Ureter (tissue), 1 donor: ENCODE measurements at places on chromosomes 4 and X. TPM values are rescaled to one million over a fixed set of nuclear protein-coding genes. Genes with fewer than 3 reads are reported as not detected.

Gene GPR34
- 7.1 TPM for total RNA-seq

DNA sequence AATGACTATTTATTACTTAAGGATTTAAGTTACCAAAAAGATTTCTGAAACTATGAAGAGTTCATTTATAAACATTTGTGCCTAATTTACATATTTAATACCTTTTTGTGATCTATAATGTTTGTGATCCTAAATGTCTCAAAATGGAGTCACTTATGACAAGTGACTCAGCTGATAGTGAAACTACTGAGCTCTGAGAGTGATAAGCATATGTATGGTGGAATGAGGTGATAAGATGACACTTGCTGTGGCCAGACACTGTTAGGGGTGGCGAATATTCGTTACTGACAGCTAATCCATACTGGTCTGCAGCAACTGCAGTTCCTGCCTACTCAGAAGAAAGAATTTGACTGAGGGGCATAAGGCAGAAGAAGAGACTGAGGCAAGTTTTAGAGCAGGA lies 5.5 kb upstream of the NXF3 start:
- DNase-seq: no peak

Gene TIGD4
- 1.6 TPM for total RNA-seq

Gene ARR3
- not detected for total RNA-seq

Gene PAPSS1
- total RNA-seq: 44.7 TPM

GRCh38 chr4:75040703-75041102 lies 107.8 kb downstream of the PARM1 start:
- no peak for DNase-seq

DNA sequence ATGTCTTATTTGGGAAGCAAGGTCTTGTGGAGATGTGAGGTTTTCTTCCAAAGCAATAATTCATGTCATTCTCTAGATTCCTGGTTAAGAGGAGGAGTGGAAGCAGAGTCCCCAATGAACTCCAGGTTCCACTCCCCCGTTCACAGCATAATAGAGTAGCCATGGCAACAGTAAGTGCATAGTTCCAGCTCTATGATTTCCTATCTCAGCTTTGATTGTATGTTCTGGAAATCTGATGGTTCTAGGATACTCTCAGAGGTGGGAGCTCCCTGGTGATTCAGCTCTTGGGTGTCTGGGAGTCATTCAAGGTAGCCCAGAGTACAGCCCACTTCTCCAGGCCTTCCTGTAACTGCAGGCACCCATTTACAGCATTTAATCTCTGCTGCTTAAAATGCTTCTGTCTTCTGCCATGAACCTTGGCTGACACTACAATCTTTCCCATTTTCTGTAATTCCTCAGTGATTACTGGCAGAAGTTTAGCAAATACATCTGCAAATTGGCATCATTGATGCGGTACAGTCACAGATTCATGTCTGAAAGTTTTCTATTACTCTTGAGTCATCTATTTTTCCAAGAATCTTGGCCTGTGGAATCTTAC lies 242.0 kb downstream of the MAPK10 start:
- DNase-seq: no peak

Gene C4orf54
- total RNA-seq: not detected

GRCh38 chrX:144259054-144259453 lies 375.2 kb downstream of the UBE2NL start:
- DNase-seq: no peak

Gene CWH43
- 17.3 TPM for total RNA-seq
